ENCODE measurements at places on chromosomes 3 and 15. TPM values are rescaled to one million over a fixed set of nuclear protein-coding genes. Genes with fewer than 3 reads are reported as not detected.

GRCh38 chr3:124838963-124839362 is 48.2 kb downstream of the ITGB5 start:
- no peaks in the 10 kb centered on the region for H3K27me3 ChIP-seq
- no peak overlapping the region for H3K4me3 ChIP-seq
- no peak for DNase-seq

- H3K4me1 ChIP-seq = no peaks in the 10 kb centered on the region
- no peak overlapping the region for H3K4me3 ChIP-seq
- peaks cover 35% of the 10 kb centered on the region for H3K27me3 ChIP-seq
- H3K36me3 ChIP-seq = no peaks in the 10 kb centered on the region
- H3K27ac ChIP-seq = no peak overlapping the region
- no peak for DNase-seq
Measured at GRCh38 chr3:137110392-137110996, 152.7 kb downstream of the IL20RB start.

CELSR3 gene
- total RNA-seq = 0.19 TPM

NSUN3 gene
- total RNA-seq = 9.6 TPM

Data from heart right ventricle (tissue), 16 donors.